NCI-H2029 treated with DMSO at 0.1 percent for 48 hours (cell line): ENCODE measurements at places on chromosomes 2 and 18.

DNA sequence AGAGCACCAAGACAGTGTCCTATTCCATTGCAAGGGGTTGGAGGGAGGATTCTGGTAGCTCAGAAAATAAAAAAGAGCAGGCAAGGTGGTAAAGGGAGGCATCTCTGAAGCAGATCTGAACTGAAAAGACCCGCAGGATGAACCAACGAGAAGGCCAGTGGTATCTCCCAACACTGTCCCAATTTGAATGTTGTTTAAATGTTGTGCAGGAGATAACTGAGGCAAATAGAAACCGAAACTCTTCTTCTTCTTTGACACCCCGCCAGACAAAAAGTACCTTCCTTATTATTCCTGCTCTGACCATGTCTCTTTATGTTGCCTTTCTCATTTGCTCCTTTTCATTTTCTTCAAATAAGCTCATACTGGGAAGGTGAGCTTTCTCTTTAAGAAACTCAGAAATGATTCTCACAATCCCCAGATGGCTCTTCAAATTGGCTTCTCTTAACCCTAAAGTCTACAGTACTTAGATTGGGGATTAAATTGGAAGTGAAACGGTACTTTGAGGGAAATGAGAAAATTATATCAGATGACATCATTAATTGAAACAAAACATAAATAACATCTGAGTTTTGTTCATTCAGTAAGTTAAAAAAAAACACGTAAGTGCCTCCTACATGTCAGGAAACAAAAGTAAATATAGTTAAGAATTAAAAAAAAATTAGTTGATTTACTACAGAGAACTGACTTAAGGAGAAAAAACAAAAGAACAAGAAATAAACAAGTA, 143.6 kb downstream of the WDPCP start:
- no peak for DNase-seq

GRCh38 chr2:62136956-62137830, 58.7 kb upstream of the B3GNT2 start:
- DNase-seq, result no peak

- no peak for DNase-seq
These were observed 247.8 kb upstream of the CWC22 start for GRCh38 chr2:180254872-180255271.

DNA sequence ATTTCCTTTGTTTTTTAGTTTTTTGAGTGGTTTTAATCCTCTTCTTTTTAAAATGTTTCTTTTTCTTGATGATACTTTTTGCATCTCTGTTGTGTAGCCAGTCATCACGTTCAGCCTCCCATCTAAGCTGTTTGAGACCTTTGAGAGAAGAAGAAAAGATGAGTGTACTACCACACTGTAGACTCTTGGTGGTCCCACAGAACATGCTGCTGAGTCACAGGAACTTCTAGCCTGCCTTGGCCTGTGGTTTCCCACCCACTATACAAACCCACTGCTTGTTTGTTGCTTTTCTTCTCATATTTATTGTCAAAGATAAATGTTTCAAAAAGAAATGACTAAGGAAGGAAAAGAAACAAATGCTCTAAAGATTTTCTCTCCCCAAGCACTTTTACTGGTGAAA, 5.5 kb downstream of the CEBPZOS start:
- DNase-seq, result no peak

DNA sequence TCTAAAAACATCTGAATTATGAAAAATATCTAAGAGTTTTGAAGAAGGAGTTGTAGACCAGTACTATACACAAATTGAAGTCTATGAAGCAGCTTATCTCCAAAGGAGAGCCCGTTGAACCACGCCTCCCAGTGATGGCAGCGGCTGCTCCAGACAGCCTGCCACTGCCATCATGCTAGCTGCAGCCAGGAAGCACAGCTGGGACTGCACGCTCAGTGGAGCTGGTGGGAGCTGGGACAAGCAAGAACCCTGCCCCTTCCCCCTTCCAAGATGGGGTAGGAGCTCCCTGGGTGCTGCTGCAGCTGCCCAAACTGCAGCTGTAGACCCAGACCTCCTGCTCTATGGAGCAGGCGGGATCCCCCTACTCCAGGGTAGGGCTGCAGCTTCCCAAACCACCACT, 124.7 kb upstream of the SPATS2L start:
- DNase-seq, result no peak

GRCh38 chr2:72146347-72147302, 1.0 kb downstream of the CYP26B1 start:
- DNase-seq, result no peak

DNA sequence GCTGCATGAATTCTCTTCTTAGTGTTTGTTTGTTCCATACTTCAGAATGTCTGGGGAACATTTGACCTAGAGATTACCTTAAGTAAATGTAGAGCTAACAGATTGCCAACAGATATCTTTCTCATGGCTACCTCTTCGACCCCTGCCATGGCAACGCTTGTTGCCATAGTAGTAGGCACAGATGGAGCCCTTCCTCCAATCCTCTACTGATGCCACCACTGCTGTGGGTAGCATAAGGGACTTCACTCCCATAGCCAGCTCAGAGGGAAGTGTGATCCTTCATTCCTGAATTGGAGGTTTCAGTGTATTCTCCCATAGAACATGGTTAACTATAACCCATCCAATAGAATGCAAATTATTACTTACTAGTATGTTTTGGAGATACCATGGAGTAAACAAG, 543.6 kb upstream of the NRP2 start:
- no peak for DNase-seq

DNA sequence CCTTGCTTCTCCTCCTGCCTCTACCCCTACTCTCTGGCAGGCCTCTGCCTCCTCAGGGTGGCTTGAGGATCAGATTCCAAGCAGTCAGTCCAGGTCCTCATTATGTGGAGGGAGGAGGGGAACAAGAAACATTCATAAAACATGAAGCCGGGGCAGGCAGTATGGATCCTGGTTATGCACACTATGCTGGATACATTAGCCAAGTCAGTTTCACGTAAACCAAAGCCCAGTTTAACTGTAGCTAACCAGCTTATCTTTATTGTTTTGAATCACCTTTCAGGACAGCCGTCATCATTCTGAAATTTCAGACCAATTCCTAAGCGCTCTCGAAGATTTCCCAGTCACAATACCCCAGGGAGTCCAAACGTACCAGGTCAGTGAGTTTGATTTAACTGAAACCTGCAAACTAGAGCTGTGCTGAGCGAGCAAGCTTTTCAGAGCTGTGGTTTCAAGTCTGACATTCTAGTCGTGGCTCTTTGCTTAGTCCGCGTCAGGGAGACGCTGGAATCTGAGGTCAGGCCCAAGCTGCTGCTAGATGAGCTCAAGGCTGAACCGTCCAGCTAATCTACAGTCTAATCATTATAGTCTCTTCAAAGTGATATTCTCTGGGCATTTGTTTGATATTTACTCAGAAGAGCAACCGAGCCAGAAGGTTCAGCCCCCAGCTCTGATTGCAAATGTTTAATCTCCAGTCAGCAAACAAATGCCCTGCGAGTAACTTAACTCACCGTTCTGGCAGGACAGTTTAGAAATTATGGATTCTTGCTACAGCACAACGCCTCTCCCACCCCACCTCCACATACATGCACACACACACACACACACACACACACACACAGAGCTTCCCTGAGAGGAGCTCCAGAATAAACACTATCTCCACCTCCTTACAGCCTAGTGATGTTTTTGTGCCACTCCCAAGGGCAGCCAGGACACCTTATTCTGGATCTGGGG, 63.8 kb upstream of the BZW1 start:
- DNase-seq, result no peak

DNA sequence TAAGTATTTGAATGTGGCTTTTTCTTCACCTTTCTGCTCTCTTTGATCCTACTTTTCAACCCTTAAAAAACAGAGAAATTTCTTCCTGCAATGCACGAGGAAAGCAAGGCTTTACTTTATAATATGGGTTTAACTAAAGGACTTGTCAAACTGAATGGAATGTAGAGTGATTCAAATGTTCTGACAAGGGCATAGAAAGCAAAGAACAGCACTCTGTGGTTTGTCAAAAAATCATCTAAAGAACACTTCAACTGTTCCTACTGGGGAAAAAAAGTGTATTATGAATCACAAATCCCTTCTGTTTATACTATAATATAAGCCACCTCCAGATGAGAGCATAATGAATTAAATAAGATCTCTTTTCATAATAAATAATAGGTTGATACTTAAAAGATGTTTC, 45.0 kb upstream of the RIT2 start:
- no peak for DNase-seq

GRCh38 chr2:203730076-203730729, 23.8 kb downstream of the CD28 start:
- DNase-seq, result no peak

GRCh38 chr2:98058191-98058975, 28.6 kb upstream of the VWA3B start:
- DNase-seq, result no peak

GRCh38 chr2:30362468-30363081, 84.5 kb upstream of the LCLAT1 start:
- DNase-seq, result no peak

DNA sequence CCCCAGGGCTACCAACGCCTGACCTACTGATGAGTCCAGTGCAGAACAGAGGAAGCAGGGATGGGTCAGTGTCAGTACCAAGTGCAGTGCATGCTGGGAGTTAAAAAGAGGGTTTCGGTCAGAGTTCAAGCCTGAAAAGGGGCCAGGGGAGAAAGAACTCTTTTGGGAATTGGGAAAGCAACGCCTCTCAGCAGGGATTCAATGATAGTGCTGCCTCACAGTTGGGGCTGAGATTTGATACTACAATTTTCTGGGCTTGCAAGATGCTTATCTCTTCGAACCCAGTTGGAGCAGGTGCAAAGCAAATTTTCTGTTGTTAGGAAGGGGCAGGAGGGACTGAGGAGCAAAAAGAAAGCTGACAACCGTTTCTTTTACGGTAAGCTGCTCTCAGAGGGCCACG, 82.6 kb downstream of the CERKL start:
- DNase-seq, result no peak

DNA sequence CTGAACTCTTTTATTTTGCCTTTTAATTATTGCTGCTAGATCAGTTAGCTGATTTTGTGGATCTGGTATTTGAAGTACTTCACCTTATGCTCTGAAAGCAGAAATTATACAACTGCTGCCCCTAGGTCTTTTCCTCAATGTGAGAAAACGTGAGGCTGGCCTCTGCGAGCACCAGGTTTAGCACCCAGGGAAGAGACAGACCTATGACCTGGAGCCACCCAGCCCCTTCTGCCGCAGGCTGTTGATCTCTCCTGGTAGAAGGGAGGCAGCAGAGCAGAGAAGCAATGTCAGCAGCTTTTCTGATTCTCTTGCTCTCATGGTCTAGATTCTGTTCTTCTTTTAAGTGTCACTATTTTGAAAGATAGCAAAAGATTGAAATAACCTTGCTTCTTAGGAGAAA, 19.9 kb downstream of the TRAPPC12 start:
- no peak for DNase-seq

DNA sequence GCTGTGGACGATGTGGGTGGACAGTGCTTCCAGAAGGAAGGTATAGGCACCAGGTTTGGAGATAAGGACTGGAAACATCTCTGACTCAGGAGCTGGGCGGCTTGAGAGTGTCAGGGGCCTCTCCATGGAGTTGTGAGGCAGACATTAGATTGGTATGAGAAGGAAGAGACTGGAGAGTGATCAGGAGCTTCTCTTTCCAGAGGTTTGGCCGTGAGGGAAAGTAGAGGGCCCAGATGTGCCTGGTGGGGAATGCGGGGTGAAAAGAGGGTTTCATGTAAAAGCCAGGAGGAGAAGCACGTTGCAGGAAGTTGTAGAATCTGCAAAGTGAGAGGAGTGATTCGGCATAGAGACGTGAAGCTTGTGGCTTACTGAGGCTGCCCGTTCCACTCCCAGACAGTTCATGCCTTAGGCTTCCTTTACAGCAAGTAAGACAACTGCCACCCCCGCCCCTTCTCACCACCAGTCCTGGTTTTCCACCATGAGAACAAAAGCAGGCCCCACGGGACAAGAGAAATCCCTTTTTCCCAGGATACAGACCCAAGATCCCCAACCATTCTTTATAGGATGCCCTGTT, 166.3 kb upstream of the HDAC4 start:
- no peak for DNase-seq

GRCh38 chr2:125254010-125254409, 1228.9 kb downstream of the CNTNAP5 start:
- no peak for DNase-seq

- no peak for DNase-seq
These were observed 568 bp upstream of the STK17B start for GRCh38 chr2:196171946-196172345.

DNA sequence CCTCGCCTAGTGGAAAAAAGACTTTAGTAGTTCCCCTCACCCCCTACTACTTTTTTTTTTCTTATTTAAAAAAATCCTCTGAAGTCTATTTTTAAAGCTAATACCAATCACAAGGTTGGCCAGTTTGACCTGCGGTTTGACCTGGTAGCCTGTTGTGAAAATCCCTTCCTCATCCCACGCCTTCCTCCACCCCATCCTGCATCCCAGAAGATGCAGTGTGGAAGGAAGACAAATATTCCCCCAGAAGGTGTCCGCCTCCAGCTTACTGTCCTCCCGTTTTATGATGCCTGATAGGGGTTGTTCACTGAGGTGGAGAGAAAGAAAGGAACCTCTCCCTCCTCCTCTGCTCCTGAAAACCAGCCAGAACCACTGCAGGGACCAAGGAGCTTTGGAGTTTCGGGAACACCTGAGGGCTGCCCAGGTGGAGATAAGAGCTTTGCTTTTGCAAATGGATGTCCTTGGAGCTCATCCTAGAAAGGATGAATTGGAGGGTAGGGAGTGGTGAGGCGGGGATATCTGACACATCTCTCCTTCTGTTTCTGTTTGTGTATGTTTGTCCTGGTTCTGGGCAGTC, 909 bp downstream of the ATP6V1C2 start:
- no peak for DNase-seq

DNA sequence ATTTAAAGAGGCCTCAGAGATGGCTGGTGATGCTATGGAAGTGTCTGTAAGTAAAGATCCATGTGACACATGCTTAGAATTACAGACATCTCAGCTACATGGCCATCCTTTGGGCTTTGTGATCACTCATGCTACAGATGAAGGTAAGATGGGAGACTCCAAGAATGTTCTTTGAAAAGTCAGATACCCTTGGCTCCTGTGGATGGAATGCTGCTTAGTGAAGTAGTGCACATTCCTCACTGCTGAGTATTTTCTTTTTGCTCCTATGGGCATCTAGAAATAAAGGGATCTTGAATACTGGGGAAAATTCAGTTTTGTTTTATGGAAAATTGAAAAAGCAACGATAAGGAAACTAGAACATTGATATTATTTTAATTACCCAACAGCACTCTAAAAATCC, 55.2 kb upstream of the REV1 start:
- no peak for DNase-seq

- DNase-seq, result peak; percentile 70
These were observed 1.1 kb upstream of the TET3 start for GRCh38 chr2:73983322-73984202.

- DNase-seq, result no peak
These were observed 153.5 kb upstream of the PGAP1 start for GRCh38 chr2:197079832-197080555.
